ENCODE measurements at places on chromosomes 3 and 15.

DNA sequence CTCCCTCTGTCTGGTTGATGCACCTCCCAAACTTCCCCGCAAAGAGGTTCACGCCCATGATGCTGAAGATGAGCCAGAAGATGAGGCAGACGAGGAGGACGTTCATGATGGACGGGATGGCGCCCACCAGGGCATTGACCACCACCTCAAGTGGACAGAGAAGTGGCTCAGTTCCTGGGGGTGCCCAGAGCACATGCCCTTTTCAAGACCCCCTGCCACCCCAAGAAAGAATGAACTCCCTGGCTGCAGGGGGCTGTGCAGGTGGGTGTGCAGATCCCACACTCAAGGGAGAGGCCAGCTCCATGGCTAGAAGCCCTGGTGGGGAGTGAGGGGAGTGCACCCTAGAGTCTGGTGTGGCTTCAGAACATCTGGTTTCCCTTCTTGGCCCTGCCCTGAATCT lies 64.1 kb downstream of the EXOG start:
- DNase-seq, result no peak

GRCh38 chr3:134236505-134237170 lies 14.0 kb downstream of the RYK start:
- DNase-seq, result no peak

DNA sequence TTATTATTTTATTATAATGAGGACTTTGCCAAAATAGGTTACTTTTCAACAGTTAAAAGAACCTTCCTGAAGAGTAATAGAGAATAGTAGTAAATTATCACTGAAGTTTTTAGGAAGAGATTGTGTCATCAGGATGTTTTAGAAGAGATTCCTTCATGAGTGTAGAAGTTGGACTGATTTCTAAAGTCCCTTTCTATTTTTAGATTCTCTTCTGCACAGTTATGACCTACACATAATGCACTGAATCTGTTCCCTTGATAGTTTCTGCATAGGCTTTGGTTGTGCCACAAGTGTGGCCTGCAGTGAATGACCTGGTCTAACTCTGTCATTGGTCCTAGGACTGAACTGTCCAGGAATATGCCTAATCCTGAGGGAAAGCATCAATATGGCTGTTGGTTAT lies 23.9 kb downstream of the SLC35A5 start:
- no peak for DNase-seq

DNA sequence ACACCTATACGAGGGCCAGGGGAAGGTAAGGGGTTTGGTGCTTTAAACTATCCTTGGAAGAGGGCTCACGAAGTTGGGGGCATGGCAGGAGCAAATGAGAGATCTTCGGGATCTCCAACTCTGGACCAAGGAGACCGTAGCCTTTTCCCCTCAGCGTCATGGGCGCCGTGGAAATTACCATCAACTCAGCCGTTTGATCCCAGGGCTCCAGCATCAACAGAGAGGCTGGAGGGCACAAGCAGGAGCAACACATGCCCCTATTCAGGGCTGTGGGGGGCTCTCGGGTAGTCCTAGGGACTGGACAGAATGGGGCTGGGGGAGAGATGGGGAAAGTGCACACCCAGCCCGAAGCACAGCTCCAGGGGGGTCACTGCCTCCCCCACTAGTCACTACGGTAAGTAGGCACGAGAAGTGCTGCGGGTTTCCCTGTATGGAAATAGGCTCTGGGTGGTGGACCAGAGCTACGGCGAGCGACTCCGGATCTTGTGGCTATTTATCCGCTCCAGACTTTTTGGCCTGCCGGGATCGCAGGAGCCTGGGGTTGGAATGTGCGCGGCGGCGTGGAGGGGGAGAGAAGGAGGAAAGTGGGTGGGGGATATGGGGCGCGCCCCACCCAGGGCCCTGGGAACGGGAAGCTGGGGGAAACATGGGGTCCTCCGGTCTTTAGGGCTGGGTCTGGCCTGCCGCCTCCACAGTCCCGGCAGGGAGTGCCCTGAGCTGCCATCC lies 539 bp upstream of the LAMB2 start:
- DNase-seq, result no peak

DNA sequence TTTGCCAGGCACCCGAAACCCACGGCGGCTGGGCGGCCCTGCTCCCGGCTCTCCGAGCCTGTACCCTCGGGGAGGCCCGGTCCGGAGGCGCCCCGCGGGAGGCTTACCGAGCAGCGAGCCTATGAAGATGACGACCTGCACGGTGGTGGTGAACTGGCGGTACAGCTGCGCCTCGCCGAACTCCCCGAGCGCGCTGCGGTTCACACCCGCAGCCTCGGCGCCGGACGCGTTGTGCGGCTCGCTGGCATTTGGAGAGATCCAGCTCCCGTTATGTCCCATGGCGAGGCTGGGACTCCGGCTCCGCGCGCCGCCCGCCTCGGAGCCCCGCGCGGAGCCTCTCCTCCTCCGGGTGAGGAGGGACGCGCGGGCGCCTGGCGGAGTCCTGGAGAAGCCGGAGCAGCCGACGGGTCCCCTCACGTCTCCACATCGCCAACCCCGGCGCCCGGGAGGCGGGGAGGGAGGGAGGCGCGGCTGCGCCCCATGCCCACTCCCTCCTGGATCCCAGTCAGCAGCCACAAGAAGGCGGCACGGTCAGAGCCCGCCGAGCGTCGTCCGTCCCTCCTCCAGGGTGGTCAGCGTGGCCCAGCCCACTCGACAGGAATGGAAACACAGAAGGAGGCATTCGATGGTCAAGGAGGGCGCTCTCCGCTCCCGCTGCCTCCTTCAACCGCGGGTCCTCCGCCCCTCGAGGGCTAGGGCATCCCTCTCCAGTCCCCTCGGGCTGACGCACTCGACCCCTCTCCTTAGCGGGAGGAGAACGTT lies at the start of gene GPR176:
Gene GPR176 (minus strand): TSS at position 519 of the 762 bp plus-strand sequence. CDS start 240 bp downstream, at position 279.
- no peak for DNase-seq

GRCh38 chr3:32584660-32585059 lies 14.0 kb upstream of the DYNC1LI1 start:
- no peak for DNase-seq

- no peak for DNase-seq
These were observed 101.3 kb upstream of the GALNT15 start for GRCh38 chr3:16073203-16073602.

DNA sequence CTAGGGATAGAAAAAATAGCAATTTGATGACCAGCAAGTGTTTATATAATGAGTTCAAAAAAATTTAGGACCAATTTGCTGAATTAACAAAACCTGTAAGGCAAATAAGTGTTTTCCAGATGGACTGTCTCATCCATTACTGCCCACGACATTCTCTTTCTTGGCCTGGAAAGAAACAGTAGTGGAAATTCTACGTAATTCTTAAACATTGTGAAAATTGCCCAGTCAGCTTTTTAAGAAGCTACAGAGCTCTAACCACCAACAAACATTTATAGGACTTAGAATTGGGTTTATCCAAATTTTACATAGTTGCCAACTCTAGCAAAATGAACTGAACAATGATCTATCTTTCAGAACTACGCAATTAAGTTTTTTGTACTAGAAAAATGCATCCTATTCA lies 227.7 kb upstream of the PEX5L start:
- DNase-seq, result no peak

GRCh38 chr15:101504866-101505609 lies 15.5 kb upstream of the PCSK6 start:
- DNase-seq, result no peak
